RPMI7951 (cell line): ENCODE measurements at places on chromosomes 3 and 15. TPM values are rescaled to one million over a fixed set of nuclear protein-coding genes. Genes with fewer than 3 reads are reported as not detected.
A peak's percentile ranks its signal among the peaks of the same experiment; 100 is the strongest.

DNA sequence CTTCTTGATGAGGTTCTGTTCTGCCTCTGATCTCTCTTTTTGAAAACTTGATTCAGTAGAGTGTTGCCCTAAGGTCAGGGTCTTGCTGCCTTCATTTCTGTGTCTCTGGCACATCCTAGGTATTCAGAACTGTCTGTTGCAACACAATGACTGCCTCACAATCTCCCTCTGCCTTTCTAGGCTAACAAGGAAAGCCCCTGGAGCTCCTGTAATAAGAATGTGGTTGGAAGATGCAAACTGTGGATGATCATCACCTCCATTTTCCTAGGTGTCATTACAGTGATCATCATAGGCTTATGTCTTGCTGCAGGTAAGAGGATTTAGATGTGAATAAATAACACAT is 7.0 kb downstream of the C3orf52 start:
- DNase-seq = no peak

GRCh38 chr3:58333206-58334012 is 717 bp downstream of the PXK start:
- peak; percentile 29 for DNase-seq

GRCh38 chr15:100461049-100461448 is 67.7 kb downstream of the CERS3 start:
- no peak for DNase-seq

DNA sequence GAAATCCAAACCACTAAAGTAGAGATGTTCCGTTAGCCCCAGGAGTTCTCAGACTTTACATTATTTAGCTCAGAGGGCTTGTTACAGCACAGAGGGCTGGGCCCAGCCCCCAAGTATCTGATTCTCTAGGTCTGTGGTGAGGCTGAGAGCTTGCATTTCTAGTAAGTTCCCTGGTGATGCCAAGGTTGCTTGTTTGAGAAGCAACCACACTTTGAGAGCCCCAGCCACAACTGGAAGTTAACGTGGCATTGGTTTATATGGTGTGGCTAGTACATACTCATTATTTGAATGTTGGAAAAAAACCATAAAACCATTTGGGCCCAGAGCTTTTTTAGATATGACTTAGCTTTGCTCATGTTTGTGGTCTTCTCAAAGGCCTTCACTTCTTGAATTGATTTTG is 35.9 kb downstream of the PRR23E start:
- DNase-seq = no peak

- no peak for DNase-seq
Measured at GRCh38 chr3:107268469-107268868, 108.8 kb upstream of the CCDC54 start.

GRCh38 chr15:67394873-67395639 is 125.9 kb upstream of the C15orf61 start:
- DNase-seq = no peak

Gene PYGO1
- total RNA-seq = 9.7 and 11.3 TPM in 2 replicates

Gene FAM43A
- 1.8 and 3.5 TPM in 2 replicates for total RNA-seq

GRCh38 chr3:187522293-187522692 is 147.9 kb downstream of the SST start:
- no peak for DNase-seq

Gene PLA2G4E
- total RNA-seq = not detected in 2 replicates

DNA sequence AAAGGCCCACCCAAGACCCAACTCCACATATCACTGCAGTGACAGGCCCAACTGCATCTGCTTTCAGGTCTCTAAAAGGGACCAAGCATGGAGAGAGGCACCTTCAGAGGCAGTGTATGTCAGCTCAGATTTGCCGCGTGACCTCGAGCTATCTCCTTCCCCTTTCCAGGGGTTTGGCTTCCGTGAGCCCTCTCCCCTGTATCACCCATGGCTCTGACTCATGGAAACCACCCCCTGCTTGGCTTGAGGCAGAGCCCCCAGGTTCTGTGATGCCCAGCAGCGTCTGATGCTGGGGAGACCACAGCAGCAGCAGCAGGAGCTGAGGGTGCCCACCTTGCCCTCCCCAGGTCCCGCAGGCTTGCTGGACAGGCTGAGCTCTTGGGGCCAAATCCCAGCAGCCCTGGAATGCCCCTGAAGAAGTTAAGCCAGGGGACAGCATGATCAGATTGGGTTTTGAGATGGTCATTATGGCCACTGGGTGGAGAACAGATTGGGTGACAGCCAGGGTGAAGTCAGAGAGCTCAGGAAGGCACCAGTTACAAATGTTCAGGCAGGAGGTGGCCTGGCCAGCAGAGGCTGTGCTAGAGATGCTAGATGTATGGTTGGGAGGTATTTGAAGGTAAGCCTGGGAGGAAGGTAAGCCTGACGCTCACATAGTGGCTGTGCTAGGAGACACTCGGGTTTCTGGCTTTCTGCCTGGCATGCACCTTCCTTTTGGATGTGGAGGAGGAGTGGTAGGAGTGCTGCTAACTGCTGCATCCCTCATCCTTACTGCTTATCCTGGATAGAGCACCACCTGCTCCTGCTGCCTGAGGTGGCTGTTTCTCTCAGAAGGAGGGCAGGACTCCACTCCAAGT is 42.9 kb downstream of the FGD5 start:
- DNase-seq = no peak

DNA sequence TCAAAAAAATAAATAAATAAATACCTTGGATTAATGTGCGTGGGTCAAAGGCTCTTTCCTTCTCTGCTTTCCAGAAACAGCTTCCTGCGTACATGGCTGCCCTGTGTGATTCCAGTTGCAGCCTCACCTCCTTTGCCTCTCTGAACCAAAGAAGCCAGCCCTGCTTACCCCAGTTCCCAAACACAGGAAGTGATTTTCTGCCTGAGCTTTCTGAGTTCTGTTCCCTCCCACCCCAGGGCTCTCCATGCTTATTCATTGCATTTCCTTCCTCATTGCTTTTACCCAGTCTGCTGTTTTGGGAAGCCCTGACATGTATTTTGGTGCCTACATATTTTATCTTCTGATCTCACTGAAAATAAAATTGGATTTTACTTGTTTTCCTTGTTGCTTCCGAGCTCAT is 15.4 kb downstream of the ZSCAN2 start:
- DNase-seq = no peak

GRCh38 chr15:92189166-92189565 is 204.5 kb upstream of the ST8SIA2 start:
- no peak for DNase-seq
